ENCODE measurements at places on chromosomes 6 and 20.

DNA sequence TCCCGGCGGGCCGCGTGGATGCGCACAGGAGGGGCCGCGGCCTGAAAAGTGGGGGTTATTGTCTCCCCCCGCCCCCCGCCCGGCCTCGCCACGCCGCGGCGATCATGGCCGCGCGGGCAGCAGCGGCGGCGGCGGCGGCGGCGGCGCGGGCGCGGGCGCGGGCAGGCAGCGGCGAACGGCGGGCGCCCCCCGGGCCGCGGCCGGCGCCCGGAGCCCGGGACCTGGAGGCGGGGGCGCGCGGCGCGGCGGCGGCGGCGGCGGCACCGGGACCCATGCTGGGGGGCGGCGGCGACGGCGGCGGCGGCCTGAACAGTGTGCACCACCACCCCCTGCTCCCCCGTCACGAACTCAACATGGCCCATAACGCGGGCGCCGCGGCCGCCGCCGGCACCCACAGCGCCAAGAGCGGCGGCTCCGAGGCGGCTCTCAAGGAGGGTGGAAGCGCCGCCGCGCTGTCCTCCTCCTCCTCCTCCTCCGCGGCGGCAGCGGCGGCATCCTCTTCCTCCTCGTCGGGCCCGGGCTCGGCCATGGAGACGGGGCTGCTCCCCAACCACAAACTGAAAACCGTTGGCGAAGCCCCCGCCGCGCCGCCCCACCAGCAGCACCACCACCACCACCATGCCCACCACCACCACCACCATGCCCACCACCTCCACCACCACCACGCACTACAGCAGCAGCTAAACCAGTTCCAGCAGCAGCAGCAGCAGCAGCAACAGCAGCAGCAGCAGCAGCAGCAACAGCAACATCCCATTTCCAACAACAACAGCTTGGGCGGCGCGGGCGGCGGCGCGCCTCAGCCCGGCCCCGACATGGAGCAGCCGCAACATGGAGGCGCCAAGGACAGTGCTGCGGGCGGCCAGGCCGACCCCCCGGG, 637 bp downstream of the ARID1B start:
- peak; percentile 62 for DNase-seq

GRCh38 chr20:51156041-51156982, 133.4 kb upstream of the KCNG1 start:
- no peak for DNase-seq

DNA sequence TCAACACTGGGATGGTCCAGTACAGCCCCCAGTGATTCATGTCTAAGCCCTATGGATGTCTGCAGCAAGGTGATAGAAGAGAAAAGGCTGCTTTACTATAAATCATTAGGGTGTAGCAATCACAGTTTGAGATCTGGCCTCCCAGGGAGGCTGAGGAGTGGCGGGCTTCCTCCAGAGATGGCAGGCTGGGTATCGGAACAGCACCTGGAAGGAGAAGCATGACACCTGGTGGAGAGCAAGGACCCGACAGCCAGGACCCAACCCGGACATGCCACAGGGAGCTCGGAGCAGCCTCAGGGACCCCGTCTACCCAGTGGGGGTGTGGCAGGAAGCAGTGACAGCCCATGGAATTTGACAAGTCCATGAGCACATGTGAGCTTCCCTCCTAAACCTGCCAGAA, 114.8 kb upstream of the CD93 start:
- no peak for DNase-seq

GRCh38 chr20:19913349-19913748, 103.8 kb upstream of the NAA20 start:
- no peak for DNase-seq

DNA sequence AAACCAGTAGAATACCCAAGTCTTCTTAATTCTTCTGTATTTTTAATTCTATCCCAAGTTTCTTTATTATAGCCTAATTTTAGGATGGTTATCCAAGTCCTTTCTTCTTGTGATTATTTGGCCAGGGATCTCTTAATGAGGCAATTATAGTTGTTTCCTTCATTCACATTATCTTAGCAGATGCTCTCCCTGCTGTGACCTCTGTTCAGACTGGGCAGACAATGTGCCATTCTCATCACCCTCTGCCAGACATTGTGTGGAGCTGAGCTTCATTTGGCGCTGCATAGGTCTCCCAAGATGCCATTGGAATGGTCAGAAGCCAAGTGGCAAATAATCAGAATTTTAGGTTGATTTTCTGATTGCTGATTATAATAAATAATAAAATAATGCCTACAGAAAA, 79.4 kb downstream of the LIN28B start:
- no peak for DNase-seq

- DNase-seq = no peak
Observed at GRCh38 chr20:10639737-10640556, 33.9 kb downstream of the JAG1 start.

- DNase-seq = no peak
Observed at GRCh38 chr6:121748376-121748775, 312.9 kb downstream of the GJA1 start.

GRCh38 chr6:9482030-9482738, 932.7 kb downstream of the TFAP2A start:
- no peak for DNase-seq

DNA sequence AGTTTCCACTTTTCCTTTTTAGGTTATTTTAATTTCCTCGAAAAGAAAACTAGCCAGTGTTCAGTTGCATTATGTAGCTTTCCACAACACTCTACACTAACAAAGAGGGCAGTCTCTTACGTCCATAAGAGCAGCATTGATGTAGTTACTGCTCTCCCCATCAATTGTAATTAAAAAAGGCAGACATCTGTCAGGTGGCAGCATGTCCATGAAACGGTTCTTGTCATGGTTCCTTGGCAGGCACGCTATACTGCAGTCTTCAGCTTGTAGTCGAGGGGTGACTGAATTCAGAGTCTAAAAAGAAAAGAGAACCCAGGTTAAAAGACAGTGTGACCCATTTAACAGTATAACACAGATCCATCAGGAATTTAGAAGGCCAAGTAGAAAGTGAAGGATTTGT, 80.1 kb upstream of the THEMIS start:
- no peak for DNase-seq

- no peak for DNase-seq
Observed at GRCh38 chr20:51563486-51564332, 21.2 kb upstream of the NFATC2 start.

- DNase-seq = no peak
Observed at GRCh38 chr20:62366370-62367135, 559 bp downstream of the LAMA5 start.

DNA sequence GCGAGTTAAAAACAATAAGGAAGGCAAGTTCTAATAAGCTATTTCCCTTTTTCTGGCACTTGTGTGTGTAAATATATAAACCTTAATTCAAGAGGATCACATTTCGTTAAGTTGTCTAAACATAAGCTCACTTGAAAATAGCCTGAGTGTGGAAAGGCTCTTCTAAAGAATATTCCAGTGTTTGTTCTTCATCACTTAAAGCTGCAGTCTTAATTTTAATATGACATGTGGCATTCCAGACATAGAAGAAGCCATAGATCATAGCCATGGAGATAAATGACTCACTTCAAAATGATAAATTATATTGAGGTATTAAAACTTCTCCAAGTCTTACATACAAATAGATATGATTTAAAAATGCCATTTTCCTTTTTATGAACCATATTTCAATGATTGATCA, 42.1 kb downstream of the IYD start:
- no peak for DNase-seq

DNA sequence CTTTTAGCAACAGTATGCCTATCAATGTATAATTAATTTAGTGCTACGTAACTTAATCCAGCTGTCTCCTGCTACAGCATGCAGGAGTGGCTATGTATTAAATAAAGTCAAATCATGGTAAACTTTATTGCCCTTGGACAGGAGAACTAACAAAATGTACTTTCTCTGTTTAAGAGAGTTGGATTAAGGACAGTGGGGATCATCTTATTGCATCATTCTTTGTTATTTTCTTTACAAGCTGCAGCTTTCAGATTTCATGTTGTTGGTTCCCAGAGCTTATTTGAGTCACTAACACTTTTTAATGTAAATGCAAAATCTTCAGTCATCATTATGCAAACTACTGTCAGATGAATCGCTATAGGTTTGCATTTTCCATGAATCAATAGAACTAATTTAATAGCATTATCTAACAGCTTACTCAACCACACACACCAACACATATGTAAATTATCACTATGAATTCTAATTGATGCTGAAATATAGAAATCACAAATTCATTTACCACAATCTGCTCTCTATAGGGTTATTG, 424.7 kb downstream of the MMUT start:
- no peak for DNase-seq

- DNase-seq = no peak
Observed at GRCh38 chr20:45346851-45347250, 1.4 kb downstream of the SDC4 start.

GRCh38 chr6:51608932-51609331, 478.5 kb downstream of the PKHD1 start:
- DNase-seq = no peak

GRCh38 chr6:149059557-149059956, 258.0 kb upstream of the TAB2 start:
- DNase-seq = no peak

DNA sequence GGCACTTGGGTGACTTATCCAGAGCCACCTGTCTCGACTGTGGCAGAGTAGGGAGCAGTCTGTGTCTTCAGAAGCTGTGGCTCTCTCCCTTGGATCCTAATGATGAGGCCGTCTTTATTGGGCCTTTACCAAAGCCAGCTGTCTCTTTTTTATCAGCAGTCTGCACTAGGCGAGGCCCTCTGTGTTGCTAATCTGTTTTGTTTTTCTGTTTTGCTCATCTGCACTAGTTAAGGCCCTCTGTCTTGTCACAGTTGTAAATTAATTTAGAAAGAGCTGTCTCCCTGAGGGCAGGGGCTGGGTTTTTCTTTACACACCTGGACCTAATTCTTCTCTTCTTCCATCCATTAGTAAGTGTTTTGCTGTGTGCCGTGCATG, 45.0 kb downstream of the CDS2 start:
- no peak for DNase-seq

Measured in CD4-positive, alpha-beta T cell treated with Interferon alpha-2 for 1 hour (primary cell).